Activated CD4-positive, alpha-beta T cell treated with anti-CD3 and anti-CD28 coated beads, Interleukin-2, amount 50 U/mL, for 24 hours (primary cell): ENCODE measurements at places on chromosomes 13 and 19.

DNA sequence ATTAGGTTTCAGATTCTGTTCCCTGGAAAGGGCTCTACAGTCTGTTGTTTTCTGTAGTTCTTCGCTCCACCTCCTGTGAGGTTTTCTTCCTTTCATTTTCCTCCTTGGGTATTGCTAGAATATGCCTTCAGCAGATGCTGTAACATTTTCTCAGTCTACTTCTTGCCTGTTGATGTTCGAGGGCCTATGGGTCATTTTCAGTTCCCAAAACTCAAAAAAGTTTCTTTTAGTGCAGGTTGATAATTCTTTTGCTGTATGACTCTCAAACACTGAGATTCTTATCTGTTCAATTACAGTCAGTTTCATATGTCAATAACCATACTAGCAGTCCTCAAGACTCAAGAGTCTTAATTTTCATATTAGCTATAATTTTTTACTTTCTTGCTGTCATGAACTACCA lies 268.3 kb downstream of the RFC3 start:
- DNase-seq, result no peak

DNA sequence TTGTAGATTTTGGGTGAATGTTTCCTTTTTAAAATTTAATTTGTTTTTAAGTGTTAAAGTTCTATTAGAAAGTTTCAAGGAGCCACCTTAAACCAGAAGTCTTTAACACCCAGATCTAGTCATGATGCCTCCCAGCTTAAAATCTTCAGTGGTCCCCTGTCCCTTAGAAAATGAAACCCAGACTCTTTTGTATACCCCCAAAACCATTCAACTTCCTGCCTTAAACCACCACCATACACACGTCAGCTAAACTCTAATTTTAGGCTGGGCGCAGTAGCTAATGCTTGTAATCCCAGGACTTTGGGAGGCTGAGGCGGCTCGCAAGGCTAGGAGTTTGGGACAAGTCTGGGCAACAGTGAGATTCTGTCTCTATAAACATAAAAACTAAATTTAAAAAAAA lies 37.9 kb downstream of the N4BP2L1 start:
- DNase-seq, result no peak

DNA sequence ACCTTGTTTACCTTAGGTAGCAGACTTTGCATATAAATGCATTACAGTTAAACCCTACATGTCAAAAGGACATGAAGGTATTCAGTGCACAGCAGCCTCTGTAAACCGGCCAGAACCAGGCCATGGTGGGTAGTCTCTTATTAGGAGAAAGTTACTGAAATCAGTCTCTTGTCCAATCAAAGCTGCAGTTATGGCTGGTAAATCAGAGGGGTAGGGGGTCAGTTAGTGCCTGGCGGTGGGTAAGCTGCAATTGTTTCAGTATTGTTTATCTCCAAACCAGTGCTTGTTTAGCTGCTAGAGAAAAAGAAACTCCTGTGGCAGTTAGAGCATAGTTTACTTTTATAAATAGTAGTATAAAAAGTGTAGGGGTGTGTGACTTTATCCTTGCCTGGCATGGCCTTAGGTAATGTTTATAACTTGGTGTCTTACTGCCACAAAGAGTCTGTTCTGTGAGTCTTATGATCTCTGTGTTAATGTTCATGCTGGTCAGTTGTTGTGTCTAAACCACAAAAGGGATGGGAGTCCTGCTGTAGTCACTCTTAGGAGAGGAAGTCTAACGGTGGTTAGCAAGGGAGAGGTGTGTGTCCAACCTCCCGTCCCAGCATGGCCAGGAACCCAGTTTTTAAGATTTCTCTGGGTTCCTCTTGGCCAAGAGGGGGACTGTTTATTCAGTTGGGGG lies 28.0 kb downstream of the CHST8 start:
- no peak for DNase-seq

DNA sequence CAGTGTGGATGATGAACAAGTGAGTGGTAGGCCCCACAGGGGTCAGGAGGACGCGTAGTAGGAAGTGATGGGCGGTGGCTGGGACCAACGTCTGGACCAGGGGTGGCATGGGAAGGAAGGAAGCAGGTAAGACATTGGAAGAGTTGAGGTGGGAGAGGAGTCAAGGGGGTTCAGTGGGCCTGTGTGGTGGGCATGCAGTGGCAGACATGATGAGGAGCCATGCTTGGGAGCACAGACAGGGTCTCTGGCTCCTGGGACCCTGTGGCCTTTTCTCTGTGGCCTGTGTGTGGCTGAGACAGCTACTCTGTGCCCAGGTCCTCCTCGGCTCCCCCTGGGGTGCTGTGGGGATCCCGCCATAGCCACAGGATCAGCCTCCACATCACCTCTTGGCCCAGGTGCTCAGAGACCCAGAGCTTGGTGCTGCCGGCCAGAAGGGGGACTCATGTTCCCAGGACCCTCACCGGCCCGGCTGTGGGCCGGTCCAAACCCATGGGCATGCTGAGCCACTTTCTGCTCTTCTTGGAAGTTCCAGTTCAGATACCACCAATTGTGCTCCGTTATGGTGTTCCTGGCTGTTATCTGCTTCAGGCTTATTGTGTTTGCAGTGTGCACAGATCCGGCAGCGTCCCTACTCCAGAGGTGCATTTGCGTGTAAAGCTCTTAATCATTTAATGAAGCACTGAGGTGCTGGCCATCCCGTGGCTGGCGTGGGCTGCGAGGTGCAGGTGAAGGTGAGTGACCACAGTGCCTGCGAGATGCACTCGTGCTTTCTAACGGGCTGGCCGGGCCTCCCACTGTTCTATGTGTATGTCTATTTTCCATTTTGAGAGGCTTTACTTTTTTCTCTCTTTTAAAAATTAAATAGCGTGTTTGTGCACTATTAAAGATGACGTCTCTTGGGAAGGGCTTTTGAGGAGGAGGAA lies 147.9 kb downstream of the TEX29 start:
- no peak for DNase-seq

- no peak for DNase-seq
Measured at GRCh38 chr13:113497217-113497616, 6.7 kb upstream of the DCUN1D2 start.

DNA sequence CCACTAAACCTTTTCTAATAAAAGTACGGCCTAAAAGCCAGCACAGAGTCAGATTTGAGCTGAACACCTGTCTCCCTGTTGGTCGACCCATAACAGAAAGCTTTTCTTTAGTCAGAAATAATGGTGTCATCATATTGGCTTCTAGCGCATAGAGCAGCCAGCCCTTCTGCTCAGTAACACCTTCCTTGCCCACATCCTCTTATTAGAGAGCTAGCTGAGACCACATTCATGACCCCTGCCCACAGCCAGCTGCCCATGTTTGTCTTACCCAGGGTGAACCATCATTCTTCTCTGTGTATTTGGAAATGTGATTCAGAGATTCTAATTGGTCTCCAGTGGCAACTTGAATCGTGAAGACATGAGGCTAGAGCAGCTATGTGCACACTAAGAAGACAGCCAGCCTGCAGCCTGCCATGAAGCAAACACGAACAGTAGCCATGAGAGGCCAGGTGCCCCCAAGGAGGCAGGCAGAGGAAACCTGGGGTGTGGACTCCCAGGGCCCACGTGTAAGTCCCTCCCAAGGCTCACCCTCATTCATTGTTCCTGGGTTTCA lies 82.3 kb upstream of the PDCD5 start:
- DNase-seq, result no peak

GRCh38 chr13:31909864-31910551 lies 121.6 kb upstream of the FRY start:
- DNase-seq, result no peak

GRCh38 chr13:113879017-113879416 lies 15.1 kb upstream of the GAS6 start:
- DNase-seq, result no peak

- DNase-seq, result no peak
Measured at GRCh38 chr13:110124201-110124940, 182.6 kb downstream of the COL4A1 start.

DNA sequence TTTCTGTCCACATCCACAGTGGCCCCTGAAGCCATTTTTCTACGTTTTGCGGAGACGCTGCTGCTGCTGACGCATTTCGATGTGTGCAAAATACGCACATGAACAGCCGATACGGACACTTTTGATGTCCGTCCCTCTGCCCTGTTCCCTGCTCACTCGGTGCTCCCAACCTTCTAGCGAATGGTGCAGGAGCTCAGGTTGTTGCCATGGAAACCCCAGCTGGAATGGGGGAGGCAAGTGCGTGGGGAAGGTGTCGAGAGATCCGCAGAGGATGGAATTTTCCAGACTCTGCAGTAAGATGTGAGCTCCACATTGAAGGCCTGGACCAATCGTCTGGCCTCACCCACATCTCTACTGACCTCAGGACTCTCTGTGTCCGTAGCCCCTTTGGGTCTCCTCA lies 109.2 kb upstream of the USP29 start:
- DNase-seq, result no peak

DNA sequence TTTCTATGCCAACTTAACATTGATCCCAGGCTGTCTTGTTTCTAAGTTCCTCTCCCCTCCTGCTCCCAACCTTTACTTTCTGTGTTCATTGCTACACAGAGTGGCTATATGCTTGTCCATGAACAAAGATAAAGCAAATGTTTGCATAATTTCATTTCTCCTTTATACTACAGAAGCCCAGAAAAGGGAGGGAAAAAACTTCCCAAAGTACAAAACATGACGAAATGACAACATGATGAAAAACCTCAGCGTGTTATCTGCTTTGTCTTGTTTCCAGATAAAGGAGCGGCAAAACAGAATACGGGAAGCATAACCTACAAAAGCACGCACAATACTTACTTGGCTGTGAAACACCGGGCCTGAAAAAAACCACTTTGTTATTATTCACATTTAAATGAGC lies 336.8 kb downstream of the DNAJC15 start:
- no peak for DNase-seq

- DNase-seq, result no peak
Measured at GRCh38 chr19:3274942-3275582, 50.6 kb downstream of the CELF5 start.

GRCh38 chr19:13149628-13150186 lies 468 bp downstream of the STX10 start:
- DNase-seq, result no peak

GRCh38 chr19:44856421-44857083 lies 10.5 kb downstream of the NECTIN2 start:
- DNase-seq, result no peak

DNA sequence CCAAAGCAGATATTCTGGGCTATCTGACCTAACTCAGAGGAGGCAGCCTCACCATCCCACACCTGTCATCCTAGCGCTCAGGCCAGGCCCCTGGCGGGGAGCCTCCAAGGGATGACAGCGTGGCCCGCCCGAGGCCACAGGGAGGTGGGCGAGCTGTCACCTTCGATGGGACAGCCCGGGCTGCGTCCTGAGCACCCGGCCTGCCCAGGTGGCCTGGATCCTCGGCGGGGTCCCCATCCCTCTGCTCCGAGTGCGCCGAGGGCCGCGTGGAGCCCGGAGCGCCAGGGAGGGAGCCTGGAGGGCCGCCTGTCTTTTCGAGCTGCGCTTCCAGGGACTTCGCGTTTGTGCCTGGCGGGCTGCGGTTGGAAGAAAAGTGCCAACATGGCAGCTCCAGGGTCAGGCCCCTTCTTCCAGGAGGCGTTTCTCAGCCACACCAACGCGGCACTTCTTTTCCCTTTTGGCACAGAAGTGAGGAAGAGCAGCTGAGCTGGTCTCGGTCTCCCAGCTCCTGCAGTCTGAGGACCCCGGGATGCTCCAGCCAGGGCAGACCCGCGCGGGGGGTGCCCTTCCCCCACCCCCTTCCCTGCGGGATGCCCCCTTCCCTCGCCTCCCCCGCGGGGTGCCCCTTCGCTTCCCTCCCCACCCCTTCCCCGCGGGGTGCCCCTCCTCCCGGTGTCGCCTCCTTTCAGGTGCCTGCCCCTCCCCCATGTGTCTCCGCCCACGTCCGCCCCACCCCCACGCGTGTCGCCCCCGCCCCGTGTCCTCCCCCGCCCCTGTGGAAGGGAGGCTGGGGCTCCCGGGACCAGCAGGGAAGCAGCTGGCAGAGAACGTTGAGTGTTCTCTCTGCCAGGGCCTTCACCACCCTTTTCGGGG lies 42.3 kb downstream of the GJA3 start:
- DNase-seq, result peak; percentile 5

GRCh38 chr19:43639519-43640423 lies at the start of gene CADM4:
TSS of gene CADM4 (minus strand) at chr19:43639850. CDS start at chr19:43639790, 60 bp downstream.
- peak; percentile 15 for DNase-seq

GRCh38 chr13:109707044-109707741 lies 79.2 kb downstream of the IRS2 start:
- no peak for DNase-seq

GRCh38 chr13:75363371-75363770 lies 118.6 kb downstream of the TBC1D4 start:
- DNase-seq, result no peak

GRCh38 chr19:47723581-47723940 lies 10.3 kb downstream of the EHD2 start:
- no peak for DNase-seq

DNA sequence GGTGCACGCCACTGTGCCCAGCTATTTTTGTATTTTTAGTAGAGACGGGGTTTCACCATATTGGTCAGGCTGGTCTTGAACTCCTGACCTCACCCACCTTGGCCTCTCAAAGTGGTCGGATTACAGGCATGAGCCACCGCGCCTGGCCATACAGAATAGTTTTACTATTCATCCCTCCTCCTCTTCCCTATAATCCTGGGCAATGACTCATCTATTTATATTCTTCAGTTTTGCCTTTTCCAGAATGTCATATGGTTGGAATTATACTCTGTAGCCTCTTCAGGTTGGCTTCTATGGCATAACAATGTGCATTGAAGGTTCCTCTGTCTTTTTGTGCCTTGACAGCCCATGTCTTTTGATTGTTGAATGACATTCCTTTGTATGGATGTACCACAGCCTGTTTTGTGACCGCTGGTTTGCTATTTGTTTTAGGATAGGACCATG lies 22.2 kb upstream of the LRP3 start:
- DNase-seq, result no peak

DNA sequence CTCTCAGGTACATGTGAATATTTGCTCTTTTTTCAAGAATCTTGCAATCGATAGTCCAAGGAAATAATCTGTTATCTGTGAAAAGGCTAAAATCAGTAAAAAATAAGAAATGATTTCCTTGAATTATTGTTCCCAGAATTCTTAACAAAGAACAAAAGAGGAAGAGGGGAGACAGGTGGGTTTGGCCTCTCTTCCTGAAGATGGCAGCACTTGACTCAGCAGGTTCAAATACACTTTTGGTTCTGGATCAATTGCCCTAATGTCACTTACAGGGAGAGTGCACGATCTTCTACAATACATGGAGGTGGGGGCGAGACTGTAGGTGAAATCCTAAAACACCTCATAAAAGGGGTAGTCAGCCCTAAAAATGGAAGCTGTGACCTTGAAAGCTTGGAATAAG lies 358.7 kb downstream of the IRS2 start:
- DNase-seq, result no peak

GRCh38 chr19:40549007-40549708 lies 27.5 kb upstream of the SHKBP1 start:
- peak; percentile 49 for DNase-seq

- DNase-seq, result no peak
Measured at GRCh38 chr19:12778017-12778904, 2.9 kb upstream of the HOOK2 start.

- DNase-seq, result peak; percentile 74
Measured at GRCh38 chr13:51451467-51452360, 1.1 kb downstream of the INTS6 start.

DNA sequence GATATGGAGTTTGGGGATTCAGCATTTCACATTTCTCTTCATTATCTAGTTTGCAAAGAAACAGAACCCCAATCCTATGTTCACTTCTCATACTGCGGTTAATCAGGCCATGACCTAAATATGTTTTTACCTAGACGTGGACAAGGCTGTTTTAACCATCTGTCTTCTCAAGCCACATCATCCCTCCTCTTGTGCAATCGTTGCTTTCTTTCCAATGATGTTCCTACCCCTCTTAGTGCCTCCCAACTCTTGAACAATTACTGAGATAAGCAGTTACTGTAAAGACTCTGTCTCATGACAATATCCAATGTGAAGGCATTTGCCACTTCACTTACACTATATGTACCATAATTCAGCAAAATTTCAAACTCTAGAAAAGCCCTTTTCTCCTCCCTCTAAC lies 406.2 kb downstream of the LIG4 start:
- DNase-seq, result no peak
